ENCODE measurements at places on chromosomes 7 and 10. TPM values are rescaled to one million over a fixed set of nuclear protein-coding genes. Genes with fewer than 3 reads are reported as not detected.

Gene NKX1-2
- total RNA-seq, result 4.4 TPM

Gene COL17A1
- total RNA-seq, result 1,287 TPM

Gene GNGT1
- not detected for total RNA-seq

Gene RNF148
- 0.50 TPM for total RNA-seq

Gene BAIAP2L1
- total RNA-seq, result 65.0 TPM

Gene LRGUK
- 0.21 TPM for total RNA-seq

Gene NKX2-3
- not detected for total RNA-seq

Gene ADAM8
- 0.33 TPM for total RNA-seq

Gene COG5
- 60.5 TPM for total RNA-seq

Gene ATXN7L1
- 10.9 TPM for total RNA-seq

Gene SVOPL
- total RNA-seq, result not detected

Gene PNLIPRP2
- total RNA-seq, result not detected

Gene JAZF1
- total RNA-seq, result 12.3 TPM

Gene NPC1L1
- total RNA-seq, result not detected

Gene PARD3
- total RNA-seq, result 58.7 TPM

Gene AKR1C1
- total RNA-seq, result 7.5 TPM

Gene EBLN1
- not detected for total RNA-seq

Gene MYO3A
- not detected for total RNA-seq

Gene CRYGN
- total RNA-seq, result not detected

Gene ELFN1
- not detected for total RNA-seq

Gene PYROXD2
- total RNA-seq, result 6.9 TPM

Gene GSTO1
- 205 TPM for total RNA-seq

Gene VAX1
- not detected for total RNA-seq

Gene TCAF1
- total RNA-seq, result 29.2 TPM

Gene HOXA7
- total RNA-seq, result 2.3 TPM

Gene OPN4
- total RNA-seq, result not detected

Gene DNAH11
- not detected for total RNA-seq

Gene GNG11
- total RNA-seq, result 0.38 TPM

Gene SFRP5
- total RNA-seq, result not detected

Gene TMEM196
- not detected for total RNA-seq

Gene ERVW-1
- not detected for total RNA-seq

Gene EVX1
- not detected for total RNA-seq

Gene SORCS3
- total RNA-seq, result not detected

Gene CLDN3
- 0.83 TPM for total RNA-seq

Gene PON3
- 0.50 TPM for total RNA-seq

Gene KAZALD1
- 1.5 TPM for total RNA-seq

Gene SAP25
- not detected for total RNA-seq

Gene TRPV5
- not detected for total RNA-seq

Gene WDR86
- total RNA-seq, result not detected

Gene SLC26A3
- not detected for total RNA-seq

Gene ECHDC3
- 6.9 TPM for total RNA-seq

Gene TMEM213
- not detected for total RNA-seq

Gene RAB19
- total RNA-seq, result 1.3 TPM

Gene ANKRD30A
- not detected for total RNA-seq

Gene MSMB
- total RNA-seq, result not detected

Gene CALML5
- not detected for total RNA-seq

Gene MKI67
- total RNA-seq, result 1.3 TPM

Gene SPDYE1
- under 0.01 TPM for total RNA-seq

Gene NPY4R
- total RNA-seq, result not detected

Gene PODXL
- 0.50 TPM for total RNA-seq

Gene ANKRD2
- 0.83 TPM for total RNA-seq

Measured in mammary epithelial cell (primary cell).